ENCODE measurements at places on chromosomes 2 and 18. TPM values are rescaled to one million over a fixed set of nuclear protein-coding genes. Genes with fewer than 3 reads are reported as not detected.

DNA sequence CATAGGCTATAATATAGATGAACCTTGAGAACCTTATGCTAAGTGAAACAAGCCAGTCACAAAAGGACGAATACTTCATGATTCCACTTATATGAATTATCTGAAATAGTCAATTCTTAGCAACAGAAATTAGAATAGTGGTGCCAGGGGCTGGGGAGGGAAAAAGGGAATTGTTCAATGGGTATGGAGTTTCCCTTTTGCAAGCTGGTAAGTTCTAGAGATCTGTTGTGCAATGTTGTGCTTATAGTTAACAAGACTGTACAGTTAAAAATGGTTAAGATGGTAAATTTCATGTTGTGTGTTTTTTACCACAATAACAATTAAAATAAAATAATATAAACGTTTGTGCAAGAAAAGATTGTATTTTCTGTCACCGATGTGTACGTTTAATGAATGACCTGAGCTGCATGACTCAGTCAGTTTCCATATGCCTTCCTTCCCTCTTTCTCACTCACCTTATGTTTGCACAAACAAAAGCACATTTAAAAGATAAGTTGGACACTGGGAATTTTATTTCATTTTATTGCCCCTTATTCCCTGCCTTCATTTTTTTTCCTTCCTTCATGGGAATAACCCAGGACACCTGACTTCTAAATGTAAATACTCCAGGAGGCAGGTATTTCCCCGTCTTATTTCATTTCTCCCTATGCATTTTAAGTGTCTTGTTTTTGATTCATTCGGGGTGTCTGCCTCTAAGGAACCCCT lies 143.7 kb upstream of the TTC39C start:
- H3K4me1 ChIP-seq = peaks cover 40% of the 10 kb centered on the region
- no peak for DNase-seq
- H3K36me3 ChIP-seq = no peaks in the 10 kb centered on the region
- H3K27me3 ChIP-seq = no peaks in the 10 kb centered on the region
- H3K4me3 ChIP-seq = no peak overlapping the region

- no peak overlapping the region for H3K27ac ChIP-seq
- H3K4me1 ChIP-seq = peaks cover 2% of the 10 kb centered on the region
- H3K36me3 ChIP-seq = no peaks in the 10 kb centered on the region
- H3K27me3 ChIP-seq = peaks cover 10% of the 10 kb centered on the region
These were observed 14.6 kb upstream of the TNS1 start for GRCh38 chr2:218017211-218018053.

DNA sequence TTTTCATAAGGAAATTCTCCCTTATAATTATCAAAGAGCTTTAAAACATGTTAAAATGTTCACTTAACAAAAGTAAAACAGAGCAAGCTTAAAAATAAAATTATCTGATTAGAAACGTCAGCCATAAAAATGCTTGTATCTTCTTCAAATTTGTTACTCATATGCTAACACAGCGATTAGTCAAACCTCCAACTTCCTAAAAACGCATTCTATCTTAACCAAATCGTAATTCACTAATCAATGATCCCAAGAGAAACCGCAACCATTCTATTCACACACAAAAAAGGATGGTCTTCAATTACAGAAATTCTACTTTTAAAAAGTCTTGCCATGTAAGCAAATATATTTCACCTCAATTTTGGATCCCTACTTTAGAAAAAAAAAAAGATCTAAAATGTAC lies 1.9 kb downstream of the STK17B start:
- no peaks in the 10 kb centered on the region for H3K27me3 ChIP-seq
- H3K27ac ChIP-seq = peak overlapping the region; percentile 76
- DNase-seq = no peak
- peak overlapping the region; percentile 91 for H3K4me3 ChIP-seq
- H3K4me1 ChIP-seq = peaks cover 24% of the 10 kb centered on the region
- H3K36me3 ChIP-seq = peaks cover 33% of the 10 kb centered on the region

Gene TNFAIP6
- not detected for total RNA-seq
